ENCODE measurements at places on chromosomes 4 and X.

GRCh38 chr4:129821963-129822362 is 726.0 kb downstream of the C4orf33 start:
- no peak for DNase-seq

- no peak for DNase-seq
These were observed 205.9 kb downstream of the RAPGEF2 start for GRCh38 chr4:159308566-159309340.

- no peak for DNase-seq
These were observed 28.9 kb downstream of the SLC25A5 start for GRCh38 chrX:119497185-119497584.

DNA sequence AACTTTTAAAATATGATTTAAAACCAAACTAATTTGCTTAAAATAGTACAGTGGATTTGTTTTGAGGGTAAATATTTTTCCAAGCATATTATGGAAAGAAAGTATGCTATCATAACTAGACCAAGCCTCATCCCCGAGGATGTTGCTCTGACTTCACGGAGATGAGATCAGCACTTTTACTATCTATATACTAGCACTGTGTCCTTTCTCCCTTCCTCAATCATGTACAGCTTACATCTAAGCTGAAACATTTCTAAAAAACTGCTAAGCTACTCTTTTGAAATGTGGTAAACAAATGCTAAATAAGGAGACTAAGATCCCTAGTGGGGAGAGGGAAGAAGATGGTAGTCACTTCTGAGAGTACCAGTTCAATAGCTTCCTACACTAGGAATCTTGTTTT is 23.8 kb downstream of the AMMECR1 start:
- DNase-seq = no peak

GRCh38 chr4:132642016-132642817 is 506.9 kb upstream of the PCDH10 start:
- peak; percentile 30 for DNase-seq

Data from NT2/D1 (cell line).